ENCODE measurements at places on chromosomes 1 and 21. TPM values are rescaled to one million over a fixed set of nuclear protein-coding genes. Genes with fewer than 3 reads are reported as not detected.

- H3K4me1 ChIP-seq = no peaks in the 10 kb centered on the region
- no peak overlapping the region for H3K27ac ChIP-seq
- H3K4me3 ChIP-seq = no peak overlapping the region
- no peak for DNase-seq
Measured at GRCh38 chr1:192878249-192878648, 69.4 kb downstream of the RGS2 start.

GRCh38 chr1:232891071-232891470 lies 59.3 kb upstream of the NTPCR start:
- no peaks in the 10 kb centered on the region for H3K4me1 ChIP-seq
- H3K27ac ChIP-seq = no peak overlapping the region
- H3K4me3 ChIP-seq = no peak overlapping the region

- no peaks in the 10 kb centered on the region for H3K27me3 ChIP-seq
- no peak overlapping the region for H3K4me3 ChIP-seq
- H3K4me1 ChIP-seq = no peaks in the 10 kb centered on the region
- H3K36me3 ChIP-seq = peaks cover 58% of the 10 kb centered on the region
- no peak for DNase-seq
- H3K27ac ChIP-seq = no peak overlapping the region
Measured at GRCh38 chr1:12314333-12314903, 84.6 kb downstream of the VPS13D start.

- H3K36me3 ChIP-seq = no peaks in the 10 kb centered on the region
- DNase-seq = peak; percentile 54
- peak overlapping the region; percentile 91 for H3K4me3 ChIP-seq
- H3K27ac ChIP-seq = peak overlapping the region; percentile 69
Measured at GRCh38 chr1:9653491-9654050, 2.0 kb downstream of the PIK3CD start.

DNA sequence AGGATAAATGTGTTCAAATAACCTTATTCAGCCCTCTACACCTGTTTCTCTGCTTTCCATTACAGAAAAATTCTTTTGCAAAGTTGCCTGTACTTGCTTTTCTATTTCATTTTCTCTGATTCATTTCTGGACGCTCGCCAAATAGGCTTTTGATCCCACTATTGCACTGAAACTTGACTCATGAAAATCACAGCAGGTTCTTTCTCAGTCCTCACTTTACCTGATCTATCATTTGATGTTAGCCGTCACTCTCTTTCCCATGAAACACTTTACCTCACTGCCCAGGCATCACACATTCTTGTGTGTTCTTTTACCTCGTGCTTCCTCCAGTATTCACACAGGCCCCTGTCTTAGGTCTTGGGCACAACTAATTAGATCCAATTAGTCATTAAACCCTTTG lies 26.2 kb downstream of the HSPA13 start:
- H3K4me3 ChIP-seq = no peak overlapping the region
- H3K27me3 ChIP-seq = peaks cover 4% of the 10 kb centered on the region
- no peaks in the 10 kb centered on the region for H3K4me1 ChIP-seq
- no peak for DNase-seq

- no peaks in the 10 kb centered on the region for H3K4me1 ChIP-seq
- peaks cover 25% of the 10 kb centered on the region for H3K36me3 ChIP-seq
- no peak overlapping the region for H3K4me3 ChIP-seq
- DNase-seq = no peak
Measured at GRCh38 chr1:54239631-54240031, 39.7 kb downstream of the MRPL37 start.

DNA sequence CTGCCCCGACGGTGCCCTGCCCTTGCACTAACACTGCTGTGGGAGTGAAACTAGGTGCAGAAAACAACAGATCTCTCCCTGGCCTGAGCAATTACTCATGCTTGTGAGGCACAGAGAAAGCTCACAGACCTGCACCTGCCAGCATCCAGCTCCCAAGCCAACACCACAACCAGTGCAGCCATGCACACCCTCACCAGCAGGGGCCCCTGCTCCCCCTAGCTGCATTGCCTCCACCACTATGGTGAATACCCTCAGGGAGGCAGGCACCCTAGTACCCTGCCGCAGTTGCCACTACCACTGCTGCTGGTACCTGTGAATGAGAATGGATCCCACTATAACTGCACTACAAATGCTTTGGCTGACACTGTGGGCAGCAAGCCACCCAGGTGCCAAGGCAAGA lies 7.1 kb upstream of the DIRAS3 start:
- H3K27ac ChIP-seq = no peak overlapping the region
- no peaks in the 10 kb centered on the region for H3K36me3 ChIP-seq
- H3K4me3 ChIP-seq = no peak overlapping the region
- no peak for DNase-seq

DNA sequence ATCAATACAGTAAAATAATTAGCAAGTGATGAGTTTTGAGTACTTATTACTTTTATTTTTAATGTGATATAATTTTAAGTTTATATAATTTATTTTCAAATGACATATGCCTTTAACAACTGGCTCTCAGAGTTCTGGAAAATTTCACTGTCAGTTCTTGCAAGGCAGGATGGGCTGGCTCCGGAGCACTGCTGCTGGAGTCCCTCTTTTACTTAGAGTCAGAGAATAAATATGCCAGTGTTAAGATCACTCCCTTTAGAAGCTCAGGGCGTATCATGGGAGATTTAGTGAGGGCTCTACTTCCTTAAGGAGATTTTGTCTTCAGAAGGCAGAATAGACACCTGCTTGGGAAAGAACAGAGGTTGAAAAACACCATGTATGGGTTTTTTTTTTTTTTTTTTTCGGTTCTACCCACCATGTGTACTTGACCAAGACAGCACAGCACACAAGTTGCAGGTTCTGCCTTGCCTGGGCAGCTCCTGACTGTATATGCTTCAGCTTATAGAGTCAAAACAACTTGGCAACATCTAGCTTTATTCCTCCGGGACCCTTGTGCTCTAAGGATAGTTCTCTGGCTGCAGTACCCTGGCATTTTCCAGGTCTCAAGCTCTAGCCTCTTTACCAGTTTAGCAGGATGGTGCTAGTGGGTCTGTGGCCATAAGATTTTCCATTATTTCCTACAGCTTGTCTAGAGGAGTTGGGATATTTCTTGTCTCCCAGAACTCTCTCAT lies 29.7 kb upstream of the FMOD start:
- no peak overlapping the region for H3K4me3 ChIP-seq
- no peaks in the 10 kb centered on the region for H3K36me3 ChIP-seq
- H3K27me3 ChIP-seq = no peaks in the 10 kb centered on the region
- H3K4me1 ChIP-seq = no peaks in the 10 kb centered on the region
- H3K27ac ChIP-seq = no peak overlapping the region
- no peak for DNase-seq

DNA sequence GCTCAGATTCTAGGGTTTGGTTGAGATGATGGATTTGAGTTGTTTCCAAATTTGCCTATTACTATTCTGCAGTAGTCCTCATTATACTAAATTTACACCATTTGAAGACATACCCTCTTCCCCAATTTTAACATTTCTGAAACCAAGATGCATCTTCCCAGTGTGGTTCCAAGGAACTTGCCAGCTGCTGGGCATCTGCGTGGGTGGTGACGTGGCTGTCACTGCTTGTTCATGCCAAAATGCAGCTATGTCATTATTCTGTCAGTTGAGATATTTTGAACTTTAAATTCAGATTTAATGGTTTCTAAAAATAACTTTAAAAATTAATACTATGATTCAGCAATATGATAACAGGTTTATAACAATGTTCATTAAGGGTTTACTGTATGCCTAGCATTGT lies 1.2 kb downstream of the ZFP69 start:
- peaks cover 10% of the 10 kb centered on the region for H3K4me1 ChIP-seq
- no peak overlapping the region for H3K27ac ChIP-seq
- H3K27me3 ChIP-seq = no peaks in the 10 kb centered on the region
- H3K4me3 ChIP-seq = peak overlapping the region; percentile 77

DNA sequence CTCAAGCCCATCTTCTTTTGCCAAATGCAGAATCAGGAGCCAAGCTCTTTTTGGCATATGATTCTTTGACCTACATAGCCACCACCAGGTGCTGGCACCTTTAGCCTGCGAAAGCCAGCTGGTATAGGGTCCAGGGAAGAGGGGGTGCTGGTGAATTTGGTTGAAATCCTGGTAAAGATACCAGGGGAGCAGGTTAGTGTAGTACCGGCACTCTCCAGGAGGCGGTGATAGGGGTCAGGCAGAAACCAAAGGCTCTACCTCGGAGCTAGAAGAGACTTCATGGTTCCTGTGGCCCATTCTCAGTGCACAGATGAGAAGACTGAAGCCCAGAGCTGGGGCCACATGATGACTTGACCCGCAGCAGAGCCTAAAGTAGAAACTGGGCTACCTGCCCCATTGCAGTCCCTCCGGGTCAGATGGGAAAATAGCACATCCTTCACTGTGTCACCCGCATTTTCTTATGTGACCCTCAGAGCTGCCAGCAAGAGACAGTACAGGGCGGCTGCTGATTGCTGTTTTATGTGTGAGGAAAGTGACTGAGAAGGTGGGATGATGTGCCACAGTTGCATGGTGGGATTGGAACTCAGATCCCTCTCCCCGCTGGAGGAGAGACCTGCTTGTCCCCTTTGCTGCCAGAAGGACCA lies 36.0 kb upstream of the IL19 start:
- H3K27me3 ChIP-seq = no peaks in the 10 kb centered on the region
- H3K27ac ChIP-seq = no peak overlapping the region
- peak; percentile 80 for DNase-seq
- peaks cover 55% of the 10 kb centered on the region for H3K4me1 ChIP-seq
- no peak overlapping the region for H3K4me3 ChIP-seq

- no peaks in the 10 kb centered on the region for H3K4me1 ChIP-seq
- peaks cover 10% of the 10 kb centered on the region for H3K27me3 ChIP-seq
- DNase-seq = no peak
- no peaks in the 10 kb centered on the region for H3K36me3 ChIP-seq
- no peak overlapping the region for H3K27ac ChIP-seq
- no peak overlapping the region for H3K4me3 ChIP-seq
Measured at GRCh38 chr1:214184992-214185391, 96.0 kb upstream of the SMYD2 start.

GRCh38 chr1:26811057-26811456 lies 15.4 kb upstream of the ZDHHC18 start:
- no peaks in the 10 kb centered on the region for H3K27me3 ChIP-seq
- H3K4me1 ChIP-seq = peaks cover 11% of the 10 kb centered on the region
- no peak for DNase-seq
- no peak overlapping the region for H3K4me3 ChIP-seq

DNA sequence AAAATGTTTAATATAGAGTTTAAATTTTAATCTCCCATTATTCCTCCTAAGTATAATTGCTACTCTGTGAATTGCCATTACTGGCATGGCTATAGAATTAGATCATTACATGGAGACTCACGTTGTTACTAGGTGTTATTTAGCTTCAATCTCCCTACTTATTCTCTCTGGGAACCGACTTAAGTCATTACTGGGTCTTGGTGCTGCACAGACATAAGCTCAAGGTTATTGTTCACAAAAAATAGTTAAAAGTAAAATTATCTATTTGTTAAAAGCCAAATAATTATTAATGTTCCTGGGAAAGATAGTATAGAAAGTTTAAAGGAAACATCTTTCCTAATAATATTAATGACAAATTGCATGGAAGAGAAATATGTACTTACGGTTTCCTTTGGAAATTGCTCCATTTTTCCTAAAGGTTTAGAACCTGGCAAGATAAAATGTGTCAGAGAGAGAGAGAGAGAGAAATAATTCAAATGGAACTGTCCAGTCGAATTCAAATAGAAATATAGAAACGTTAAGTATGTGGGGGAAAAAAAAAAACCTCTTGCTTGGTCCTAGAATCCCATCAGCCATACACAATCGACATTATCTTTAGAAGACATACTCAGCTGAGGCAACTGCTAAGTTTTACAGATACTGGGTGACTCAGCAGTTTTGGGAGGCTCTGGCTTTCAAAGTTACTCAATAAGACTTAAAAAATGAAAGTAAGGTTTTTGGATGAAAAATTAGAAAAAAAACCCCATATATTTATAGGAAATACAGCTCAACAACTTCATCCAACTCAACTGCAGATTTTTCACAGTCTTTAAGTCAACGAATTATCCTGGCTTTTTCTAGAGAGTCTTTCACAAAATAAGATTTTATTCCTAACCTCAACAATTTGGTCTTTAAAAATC lies at the start of gene SPTA1:
Gene SPTA1 (minus strand): TSS at position 605 of the 899 bp plus-strand sequence. CDS start 198 bp downstream, at position 407.
- H3K36me3 ChIP-seq = no peaks in the 10 kb centered on the region
- peaks cover 4% of the 10 kb centered on the region for H3K27me3 ChIP-seq
- H3K27ac ChIP-seq = peak within 1 kb of the TSS; percentile 70
- H3K4me1 ChIP-seq = no peaks in the 10 kb centered on the region
- no peak for DNase-seq
- H3K4me3 ChIP-seq = no peak within 1 kb of the TSS

DNA sequence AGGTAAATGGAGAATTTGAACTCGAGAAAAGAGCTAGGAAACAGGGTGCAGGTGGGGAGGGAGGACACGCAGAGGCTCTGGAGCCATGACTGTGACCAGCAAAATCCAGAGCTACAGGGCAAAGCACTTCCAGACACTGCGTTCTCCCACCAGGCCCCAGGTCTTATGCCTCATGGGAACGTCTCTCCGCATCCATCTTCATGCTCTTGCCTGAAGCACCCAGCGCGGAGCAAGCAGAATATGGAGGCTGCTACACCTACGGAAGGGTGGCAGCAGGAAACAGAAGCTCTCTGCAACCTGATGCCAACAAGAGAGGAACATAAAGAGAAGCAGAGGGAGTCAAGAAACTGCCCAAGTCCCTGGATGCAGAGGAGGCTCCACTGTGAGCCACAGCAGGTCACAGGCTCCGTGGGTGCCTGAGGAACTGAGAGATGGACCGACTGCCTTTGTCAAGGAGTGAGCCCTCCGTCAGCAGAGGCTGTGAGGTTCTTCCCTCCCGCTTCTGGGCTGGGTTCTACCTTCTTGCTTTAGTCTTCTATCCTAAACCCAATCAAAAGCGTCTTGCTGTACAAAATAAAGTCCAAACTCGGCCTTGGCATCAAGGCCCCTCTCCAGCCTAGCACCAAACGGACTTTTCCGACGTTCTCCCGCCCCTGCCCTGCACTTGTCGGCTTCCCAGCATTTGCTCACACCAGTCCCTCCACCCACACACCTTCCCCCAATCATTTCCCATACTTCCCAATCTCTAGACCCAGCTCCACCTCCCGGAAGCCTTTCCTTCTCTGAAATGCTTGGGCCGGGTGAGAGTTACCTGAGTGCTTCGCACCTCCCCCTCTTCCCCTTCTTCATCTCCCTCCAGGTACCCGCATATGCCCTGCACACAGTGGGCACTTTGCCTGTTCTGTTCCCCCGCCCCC lies 930 bp downstream of the DHCR24 start:
- DNase-seq = no peak
- peaks cover 12% of the 10 kb centered on the region for H3K4me1 ChIP-seq
- H3K27ac ChIP-seq = peak overlapping the region; percentile 29
- H3K4me3 ChIP-seq = peak overlapping the region; percentile 48

DNA sequence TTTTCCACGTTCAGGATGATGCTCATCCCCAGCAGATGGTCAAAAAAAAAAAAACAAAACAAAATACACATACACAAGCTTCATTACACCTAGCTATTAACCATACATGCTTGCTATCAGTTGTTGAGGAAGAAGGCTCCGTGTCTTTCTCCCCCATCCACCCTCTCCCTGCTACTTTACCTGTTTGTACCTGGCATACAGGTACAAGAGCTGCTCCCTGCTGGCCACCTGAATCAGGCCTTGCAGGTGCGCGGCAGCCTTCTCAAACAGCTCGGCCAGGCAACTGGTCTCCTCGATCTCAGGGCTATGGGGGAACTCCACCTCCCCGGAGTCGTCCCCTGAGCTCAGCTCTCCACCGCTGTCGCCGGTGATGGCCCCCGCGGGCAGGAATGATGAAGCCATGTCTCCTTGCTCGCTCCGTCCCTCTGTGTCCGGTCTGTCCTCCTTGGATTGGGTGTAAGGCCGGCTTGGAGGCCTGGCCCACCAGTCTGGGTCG lies 464 bp downstream of the ACBD6 start:
- no peaks in the 10 kb centered on the region for H3K27me3 ChIP-seq
- no peak for DNase-seq
- no peaks in the 10 kb centered on the region for H3K36me3 ChIP-seq
- peak overlapping the region; percentile 62 for H3K27ac ChIP-seq
- H3K4me3 ChIP-seq = peak overlapping the region; percentile 90
- H3K4me1 ChIP-seq = peaks cover 24% of the 10 kb centered on the region

Gene HAX1
- total RNA-seq = 145 TPM

Gene LYPD8
- total RNA-seq = not detected

Gene GCSAML
- 0.11 TPM for total RNA-seq

Gene DIO1
- total RNA-seq = not detected

All from CD8-positive, alpha-beta memory T cell (primary cell).